Lung (tissue), 17 donors: ENCODE measurements at places on chromosomes 5 and 9. TPM values are rescaled to one million over a fixed set of nuclear protein-coding genes. Genes with fewer than 3 reads are reported as not detected.

DNA sequence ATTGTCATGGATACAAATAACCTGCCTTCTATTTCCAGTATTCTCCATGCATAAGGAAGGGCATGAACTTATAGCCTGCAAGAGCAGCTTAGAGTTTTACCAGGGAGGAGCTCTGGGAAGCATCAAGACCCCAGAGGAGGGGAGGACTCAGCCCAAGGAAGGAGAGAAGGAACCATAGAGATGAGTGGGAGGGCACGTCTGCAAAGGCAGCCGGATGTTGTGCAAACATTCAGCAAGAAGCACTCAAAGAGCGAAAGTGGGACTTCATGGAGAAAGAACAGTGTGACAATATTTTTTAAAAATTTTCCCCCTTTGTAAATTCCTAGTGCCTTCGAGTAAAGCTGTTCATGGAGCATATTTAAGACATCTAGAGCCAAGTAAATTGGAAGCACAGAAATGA, 270.1 kb upstream of the PTGER4 start:
- DNase-seq = peak; percentile 25

GRCh38 chr9:110592044-110592830, 12.7 kb upstream of the SVEP1 start:
- no peak for DNase-seq

DNA sequence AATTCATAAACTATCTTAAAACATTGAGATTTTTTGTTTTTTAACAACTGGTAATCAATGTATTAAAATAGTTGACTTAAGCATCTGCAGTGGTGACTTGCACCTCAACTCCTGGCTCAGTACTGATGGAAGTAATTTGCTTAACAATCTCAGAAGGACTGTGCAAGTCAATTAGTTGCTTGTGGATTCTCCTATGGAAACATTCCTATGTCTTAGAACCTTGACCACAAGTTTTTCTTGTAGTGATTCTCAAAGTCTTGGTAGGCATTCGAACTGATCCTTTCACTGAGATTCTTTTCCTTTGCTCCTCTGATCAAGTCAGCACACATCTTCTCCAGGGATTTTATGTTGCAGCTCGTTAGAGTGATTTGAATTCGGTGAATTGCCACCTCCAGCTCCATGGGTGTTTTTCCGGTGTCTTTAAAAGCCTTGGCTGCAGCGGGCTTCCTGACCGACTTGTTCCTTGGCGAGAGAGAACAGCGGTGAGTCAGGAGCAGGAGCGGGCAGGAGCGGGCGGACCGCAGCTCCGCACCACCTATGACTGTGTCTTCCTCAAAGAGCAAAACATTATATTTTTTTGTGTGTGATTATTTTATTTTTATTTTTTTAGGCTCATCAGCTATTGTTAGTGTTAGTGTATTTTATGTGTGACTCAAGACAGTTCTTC, 21.1 kb downstream of the HMGXB3 start:
- no peak for DNase-seq

NPR2 gene
- total RNA-seq = 16.0 TPM

DNA sequence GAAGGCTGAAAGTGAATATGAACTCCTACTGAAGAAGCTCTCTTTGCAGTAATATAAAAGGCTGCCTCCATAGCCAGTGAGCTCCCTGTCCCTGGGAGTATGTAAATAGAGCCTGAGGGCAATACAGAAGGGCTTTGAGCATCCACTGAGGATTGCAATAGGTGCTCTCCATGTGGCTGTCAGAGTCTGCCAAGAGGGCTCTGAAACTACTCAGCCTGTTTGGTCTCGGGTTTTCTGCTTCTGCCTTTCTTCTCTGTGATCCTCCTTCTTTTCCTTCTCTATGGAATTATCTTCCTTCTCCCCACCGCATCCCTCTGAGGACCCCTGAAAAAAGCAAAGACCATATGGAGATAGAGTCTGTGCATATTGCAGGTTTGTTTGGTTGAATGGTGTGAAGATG, 69.4 kb downstream of the PCDH1 start:
- no peak for DNase-seq

SUSD3 gene
- 6.4 TPM for total RNA-seq

- DNase-seq = no peak
Measured at GRCh38 chr5:143139585-143139984, 263.9 kb downstream of the NR3C1 start.

- DNase-seq = no peak
Measured at GRCh38 chr9:123128591-123128990, 95.1 kb downstream of the GPR21 start.

AMBP gene
- total RNA-seq = 1.2 TPM

DNA sequence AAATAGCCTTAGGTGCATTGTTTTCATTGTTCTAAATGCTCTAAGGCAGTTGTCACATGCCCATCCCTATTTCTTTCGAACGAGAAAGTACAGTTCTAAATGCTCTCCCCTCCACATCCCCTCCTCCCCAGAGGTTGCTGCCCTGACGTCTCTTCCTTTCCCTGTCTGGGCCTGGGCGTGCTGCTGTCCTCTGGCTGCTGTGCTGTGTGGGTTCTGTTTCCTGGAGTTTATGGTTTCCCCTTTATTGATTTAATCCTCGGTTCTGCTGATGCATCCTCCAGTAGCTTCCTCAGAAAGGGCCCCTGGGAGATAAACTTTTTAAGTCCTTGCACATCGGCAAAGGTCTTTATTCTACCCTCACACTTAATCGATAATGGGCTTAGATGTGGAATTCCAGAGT, 48.8 kb downstream of the MVB12B start:
- no peak for DNase-seq

- no peak for DNase-seq
Measured at GRCh38 chr9:128810873-128811272, 7.4 kb upstream of the ENDOG start.

GRCh38 chr9:133612051-133612450, 2.9 kb upstream of the FAM163B start:
- no peak for DNase-seq

GPR151 gene
- not detected for total RNA-seq

SEMA4D gene
- total RNA-seq = 26.2 TPM

- DNase-seq = peak; percentile 93
Measured at GRCh38 chr5:139648205-139649081, at the start of gene CXXC5. Gene CXXC5, plus strand, starts transcription at chr5:139648349. Its CDS starts 32,175 bp downstream, at chr5:139680524.

DNA sequence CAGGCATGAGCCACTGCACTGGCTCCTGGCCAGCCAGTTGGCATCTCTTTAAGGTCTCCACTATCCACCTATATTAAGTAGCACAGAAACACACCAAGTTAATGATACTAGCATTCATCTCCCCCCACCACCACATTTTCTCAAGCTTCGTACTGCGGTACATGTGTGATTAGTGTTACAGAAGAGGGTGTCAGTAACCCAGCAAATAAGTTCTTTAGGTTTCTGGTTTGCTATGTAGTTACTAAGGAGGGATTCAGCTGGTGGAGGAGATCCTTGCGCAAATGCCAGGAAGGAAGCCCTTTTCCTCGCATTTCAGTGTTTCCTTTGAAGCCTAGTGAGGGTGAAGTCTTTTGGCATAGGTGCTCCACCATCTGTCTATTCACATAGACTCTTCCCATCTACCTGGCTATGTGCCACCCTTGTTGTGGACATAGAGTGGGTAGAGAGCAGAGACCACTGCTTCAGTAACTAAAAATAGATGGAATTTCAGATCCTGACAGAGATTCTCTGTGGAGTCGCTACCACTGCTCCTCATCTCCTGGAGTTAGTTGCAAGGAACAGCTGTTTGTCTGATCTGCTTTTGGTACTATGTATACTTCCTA, 16.7 kb downstream of the UBE2D2 start:
- peak; percentile 34 for DNase-seq

GRCh38 chr5:89697581-89697980, 712.0 kb downstream of the CETN3 start:
- no peak for DNase-seq

DYNC2I2 gene
- 32.5 TPM for total RNA-seq

- no peak for DNase-seq
Measured at GRCh38 chr5:94480486-94480885, 137.9 kb downstream of the KIAA0825 start.

GRCh38 chr5:160271396-160271795, 41.0 kb downstream of the CCNJL start:
- peak; percentile 83 for DNase-seq

SPEF2 gene
- 73.9 TPM for total RNA-seq

RALGPS1 gene
- total RNA-seq = 30.3 TPM

DNA sequence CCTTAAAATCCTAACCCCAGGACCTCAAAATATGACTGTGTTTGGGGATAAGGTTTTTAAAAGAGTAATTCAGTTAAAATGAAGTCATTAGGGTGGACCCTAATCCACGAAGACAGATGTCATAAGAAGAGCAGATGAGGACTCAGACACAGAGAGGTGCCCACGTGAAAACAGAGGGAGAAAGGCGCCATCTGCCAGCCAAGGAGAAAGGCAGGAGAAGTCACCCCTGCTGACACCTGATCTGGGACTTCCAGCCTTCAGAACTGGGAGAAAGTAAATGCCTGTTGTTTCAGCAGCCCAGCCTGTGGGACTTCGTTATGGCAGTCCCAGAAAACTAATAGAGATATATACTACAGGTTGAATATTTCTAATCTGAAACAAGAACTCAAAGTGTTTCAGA, 67.4 kb downstream of the ROR2 start:
- DNase-seq = no peak

GRCh38 chr5:135212361-135213026, 178.5 kb upstream of the PITX1 start:
- DNase-seq = peak; percentile 27

DNA sequence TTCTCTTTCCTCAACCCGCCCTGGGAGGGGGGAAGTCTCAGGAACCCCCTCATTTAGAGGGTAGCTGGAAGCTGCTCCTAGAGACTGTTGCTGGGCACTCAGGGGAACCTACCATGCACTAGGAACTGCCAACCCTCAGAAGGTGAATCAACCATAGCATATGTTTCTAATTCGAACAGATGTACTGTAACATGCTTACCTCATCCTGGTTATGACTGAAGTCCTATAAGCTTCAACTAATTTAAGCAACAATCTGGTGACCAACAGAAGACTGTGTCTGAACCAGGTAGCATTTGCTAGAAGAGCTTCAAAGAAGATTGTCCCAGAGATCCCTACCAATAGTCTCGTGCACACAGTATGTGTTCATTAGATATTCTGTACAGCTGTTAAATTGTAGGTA, 5.7 kb upstream of the PRDM6 start:
- DNase-seq = no peak

- DNase-seq = no peak
Measured at GRCh38 chr5:126044931-126045565, 378.2 kb upstream of the GRAMD2B start.

GRCh38 chr5:80182809-80183580, 72.9 kb downstream of the SERINC5 start:
- DNase-seq = no peak

DNA sequence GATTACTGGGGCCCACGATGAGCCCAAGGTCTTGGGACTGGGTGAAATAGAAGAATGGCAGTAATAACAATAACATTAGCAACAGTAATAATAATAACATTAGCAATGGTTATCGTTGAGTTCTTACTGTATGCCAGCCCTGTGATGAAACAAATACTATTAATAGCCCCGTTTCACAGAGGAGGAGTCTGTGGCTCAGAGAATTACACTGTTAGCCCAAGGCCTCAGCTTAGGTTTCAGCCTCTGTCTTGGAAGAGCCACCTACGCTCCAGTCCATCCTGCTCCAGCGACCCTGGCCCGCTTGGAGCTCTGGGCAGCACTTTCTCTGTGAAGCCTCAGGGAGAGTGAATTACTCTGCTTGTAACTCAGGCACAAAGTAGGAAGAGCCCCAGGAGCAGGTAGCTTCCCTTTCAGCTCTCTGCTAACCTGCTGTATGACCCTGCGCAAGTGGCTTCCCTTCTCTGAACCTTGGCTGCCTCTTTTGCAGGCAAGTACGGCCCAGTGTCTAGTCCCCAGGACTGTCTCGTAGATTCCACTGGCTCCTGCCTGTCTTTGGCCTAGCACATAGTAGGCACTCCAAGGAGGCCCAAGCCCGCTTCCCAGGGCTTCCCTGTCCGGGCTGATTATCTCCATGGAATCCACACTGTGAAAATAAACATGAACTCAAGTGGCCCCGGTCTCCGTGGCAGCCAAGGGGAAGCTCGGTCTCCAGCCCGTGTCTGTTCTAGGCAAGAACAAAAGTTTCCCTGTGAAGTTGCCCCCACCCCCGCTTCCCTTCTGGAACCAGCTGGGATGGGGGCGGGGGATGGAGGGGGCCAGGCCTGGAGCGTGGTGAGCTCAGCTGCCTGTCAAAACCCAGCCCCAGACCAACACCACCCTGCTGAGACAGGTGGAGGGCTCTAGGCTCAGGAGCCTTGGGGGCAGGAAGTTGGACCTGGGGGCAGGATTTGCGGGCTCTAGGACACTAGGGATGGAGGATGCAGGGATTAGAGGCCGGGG, 26.2 kb upstream of the LMX1B start:
- DNase-seq = peak; percentile 88

DNA sequence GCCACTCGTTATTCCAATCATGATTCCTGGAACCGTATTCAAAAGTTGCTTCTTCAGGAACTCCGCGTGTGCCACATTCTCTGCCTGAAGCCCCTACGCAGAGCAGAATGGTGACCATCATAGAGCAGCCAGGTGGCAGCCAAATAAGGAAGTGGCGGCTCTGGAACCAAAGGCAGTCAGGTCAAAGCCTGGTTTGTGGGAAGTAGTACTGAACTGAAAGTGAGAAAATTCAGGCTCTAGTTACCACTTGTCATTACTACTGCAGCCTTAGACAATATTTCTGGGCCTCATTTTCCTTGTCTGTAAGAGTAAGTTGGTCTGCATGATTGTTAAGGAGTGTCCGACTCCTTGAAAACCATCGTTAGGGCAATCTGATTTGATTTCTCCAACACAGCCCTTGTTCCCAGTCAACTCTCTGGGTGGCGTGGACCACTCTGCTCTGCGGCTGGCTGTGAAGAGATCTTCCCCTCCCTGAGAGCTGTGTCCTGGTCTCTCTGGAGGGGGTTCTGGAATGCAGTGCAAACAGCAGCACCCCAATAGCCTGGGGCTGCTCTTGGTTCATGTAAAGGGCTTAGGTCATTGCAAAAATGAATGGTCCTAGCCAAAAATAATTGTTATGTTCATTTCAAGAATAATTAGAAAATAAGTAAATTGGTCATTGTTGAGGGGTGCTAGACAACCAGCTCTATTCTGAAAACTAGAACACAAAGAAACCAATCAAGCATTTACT, 102.4 kb downstream of the MED27 start:
- DNase-seq = no peak

GRCh38 chr5:58544926-58545325, 37.9 kb upstream of the RAB3C start:
- DNase-seq = no peak

- peak; percentile 88 for DNase-seq
Measured at GRCh38 chr9:4339357-4339756, 39.5 kb upstream of the GLIS3 start.

DNA sequence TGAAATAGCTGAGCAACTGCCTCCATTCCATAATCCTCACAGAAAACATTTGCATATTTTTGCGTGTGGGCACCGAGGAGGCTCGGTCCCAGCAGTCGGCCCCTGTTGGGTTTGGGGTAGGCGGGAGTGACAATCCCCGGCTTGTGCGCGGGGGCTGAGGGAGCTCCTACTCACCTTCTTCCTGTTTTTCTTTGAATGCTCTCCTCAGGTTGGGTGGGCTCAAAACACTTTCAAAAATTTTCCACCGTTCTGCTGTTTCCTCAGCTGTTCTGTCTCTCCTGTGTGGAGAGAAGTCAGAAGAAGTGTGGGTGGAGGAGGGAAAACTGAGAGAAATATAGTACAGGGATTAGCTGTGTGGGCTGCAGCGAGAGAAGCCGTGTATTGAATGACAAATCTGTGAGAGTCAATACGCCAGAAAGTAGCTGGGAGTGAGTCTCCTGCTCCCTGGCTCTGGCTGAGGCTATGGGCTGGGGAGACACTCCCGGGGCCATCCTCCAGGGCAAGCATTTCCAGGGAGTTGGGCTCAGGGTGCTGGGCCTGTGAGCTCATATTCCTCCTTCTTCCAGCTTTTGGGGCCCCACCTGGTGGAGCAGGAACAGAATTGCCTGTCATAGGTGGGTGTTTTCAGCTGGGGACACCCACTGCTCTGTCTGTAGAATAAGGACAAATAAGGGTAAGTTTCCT, 84.7 kb downstream of the CMYA5 start:
- no peak for DNase-seq
